ENCODE measurements at places on chromosomes 1 and 21.

- no peak for DNase-seq
Observed at GRCh38 chr1:66416295-66416694, 117.7 kb upstream of the SGIP1 start.

GRCh38 chr1:160685266-160685665 is 26.4 kb downstream of the CD48 start:
- DNase-seq: no peak

DNA sequence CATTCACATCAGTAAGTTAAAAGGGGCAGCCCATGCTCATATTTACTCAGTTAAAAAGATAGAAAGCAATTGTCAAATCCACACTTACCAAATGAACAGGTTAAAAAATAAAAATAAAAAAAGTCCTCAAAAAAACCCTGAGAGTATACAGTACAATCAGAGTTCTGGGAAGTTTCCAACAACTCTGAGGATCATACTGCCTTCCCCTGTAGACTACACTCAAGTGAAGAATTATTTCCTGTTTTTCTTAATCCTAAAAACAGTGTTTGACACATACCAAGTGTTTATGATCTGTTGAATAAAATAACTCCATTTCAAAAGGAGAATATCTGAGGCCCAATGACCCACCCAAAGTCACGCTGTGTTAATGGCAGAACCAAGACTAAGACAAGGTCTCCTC is 61.8 kb downstream of the INTS7 start:
- DNase-seq: no peak

- no peak for DNase-seq
Observed at GRCh38 chr1:205205055-205205454, 6.4 kb downstream of the DSTYK start.

- no peak for DNase-seq
Observed at GRCh38 chr1:231592809-231593208, 33.8 kb upstream of the DISC1 start.

DNA sequence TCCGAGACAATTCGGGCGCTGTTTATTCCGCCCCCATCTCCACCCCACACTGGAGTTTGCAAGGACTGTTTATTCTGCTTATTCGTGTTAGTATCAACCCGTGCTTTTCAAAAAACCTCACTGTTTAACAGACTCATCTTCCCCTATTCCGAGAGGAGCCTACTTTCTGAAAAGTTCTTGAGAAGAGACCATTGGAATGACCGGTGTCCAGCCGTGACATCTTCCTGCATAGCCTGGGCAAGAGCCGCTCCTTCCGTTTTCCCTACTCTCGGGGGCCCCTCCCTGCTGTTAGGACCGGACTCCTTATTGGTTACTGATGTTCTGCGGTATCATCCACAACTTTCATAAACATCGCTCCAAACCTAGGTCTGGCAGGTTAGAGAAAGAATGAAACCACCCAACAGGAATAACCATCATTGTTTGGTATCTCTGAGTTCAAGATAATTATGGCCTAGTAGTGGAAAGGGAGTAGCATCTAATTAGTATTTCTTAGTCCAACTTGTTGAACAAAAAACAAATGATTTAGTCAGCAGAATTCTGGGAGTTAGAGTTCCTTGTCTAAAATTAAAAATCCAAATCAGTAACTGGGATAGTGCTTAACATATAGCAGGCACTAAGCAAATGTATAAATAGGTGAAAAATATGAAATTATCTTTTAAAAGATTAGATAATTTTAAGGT is 837 bp downstream of the STXBP3 start:
- DNase-seq: peak; percentile 65

- DNase-seq: no peak
Observed at GRCh38 chr1:99751877-99752504, 14.4 kb downstream of the FRRS1 start.

DNA sequence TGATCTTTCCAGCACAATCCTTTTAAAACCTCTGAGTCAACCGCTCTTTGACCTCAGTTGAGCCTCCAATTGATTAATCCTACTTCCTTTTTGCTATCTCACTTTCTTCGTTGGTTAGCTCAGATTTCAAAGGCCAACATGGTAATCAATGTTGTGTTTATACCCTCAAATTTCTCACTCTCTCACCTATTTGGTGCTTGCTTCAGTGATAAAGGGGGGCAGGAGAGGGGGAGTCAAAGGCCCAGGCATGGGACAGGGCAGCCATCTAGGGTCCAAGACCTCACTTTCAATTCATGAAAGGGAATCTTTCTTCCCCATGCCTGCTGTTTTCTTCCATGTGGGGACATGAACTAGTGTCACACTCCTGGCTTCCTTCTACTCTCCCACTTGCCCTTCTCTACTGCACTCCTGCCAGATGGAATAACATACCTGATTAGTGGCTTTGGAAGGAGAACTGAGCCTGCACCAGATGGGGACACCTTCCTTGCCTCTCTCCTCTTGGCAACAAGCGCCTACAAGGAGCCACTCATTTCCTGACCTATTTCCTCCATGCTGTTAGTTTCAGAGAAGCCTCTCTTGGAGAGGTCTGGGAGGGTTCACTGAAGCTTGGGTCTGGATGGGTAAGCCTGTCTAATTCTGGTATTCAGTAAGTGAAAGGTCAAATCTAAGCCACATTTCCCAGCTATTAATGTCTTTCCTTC is 73.3 kb upstream of the ARHGAP29 start:
- no peak for DNase-seq
